ENCODE measurements at places on chromosomes 6 and 20. TPM values are rescaled to one million over a fixed set of nuclear protein-coding genes. Genes with fewer than 3 reads are reported as not detected.
A peak's percentile ranks its signal among the peaks of the same experiment; 100 is the strongest.

DNA sequence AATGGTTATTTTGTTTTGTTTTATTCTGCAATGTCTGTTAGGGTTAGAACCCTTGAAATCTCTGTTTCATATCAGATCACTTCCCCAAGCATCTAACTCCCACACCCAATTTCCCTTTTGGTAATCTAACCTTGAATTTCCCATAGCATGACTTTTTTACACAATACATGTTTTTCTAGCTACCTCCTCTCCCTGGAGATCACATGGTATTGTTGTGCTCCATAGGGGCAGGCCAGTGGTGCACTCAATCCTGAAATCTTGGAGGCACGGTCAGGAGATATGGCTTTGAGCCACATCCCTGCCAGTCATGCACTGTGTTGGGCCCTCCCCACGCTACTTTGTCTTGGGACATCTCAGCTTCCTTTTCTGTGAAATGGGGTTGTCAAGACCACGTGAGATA lies 36.7 kb upstream of the NNAT start:
- H3K27me3 ChIP-seq = peaks cover 23% of the 10 kb centered on the region
- no peak for DNase-seq
- H3K4me1 ChIP-seq = peaks cover 5% of the 10 kb centered on the region
- no peak overlapping the region for H3K4me3 ChIP-seq

DNA sequence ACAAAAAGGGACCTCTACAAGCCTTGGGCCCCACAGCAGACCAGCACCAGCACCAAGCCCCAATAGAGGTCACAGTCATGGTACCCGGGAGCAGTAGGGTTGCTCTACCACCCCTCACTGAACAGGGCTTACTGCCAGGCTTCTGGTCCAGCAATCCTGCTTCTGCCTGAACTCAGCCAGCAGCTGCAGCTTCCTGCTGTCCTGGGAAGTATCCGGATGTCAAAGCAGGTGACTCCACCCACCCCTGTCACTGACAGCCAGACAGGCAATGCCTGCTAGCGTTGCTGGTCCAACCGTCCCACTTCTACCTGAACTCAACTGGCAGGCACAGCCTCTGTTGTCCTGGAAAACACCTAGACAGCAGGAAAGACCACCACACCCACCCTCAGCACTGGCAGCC lies 47.0 kb upstream of the PCSK2 start:
- H3K27me3 ChIP-seq = no peaks in the 10 kb centered on the region
- no peaks in the 10 kb centered on the region for H3K36me3 ChIP-seq
- no peak for DNase-seq
- no peaks in the 10 kb centered on the region for H3K4me1 ChIP-seq
- H3K27ac ChIP-seq = no peak overlapping the region
- H3K4me3 ChIP-seq = no peak overlapping the region

- H3K36me3 ChIP-seq = peaks cover 15% of the 10 kb centered on the region
- H3K4me3 ChIP-seq = peak overlapping the region; percentile 44
- H3K4me1 ChIP-seq = peaks cover 25% of the 10 kb centered on the region
- H3K27ac ChIP-seq = no peak overlapping the region
- no peak for DNase-seq
- H3K27me3 ChIP-seq = no peaks in the 10 kb centered on the region
Observed at GRCh38 chr20:35145141-35145564, 2.0 kb downstream of the EDEM2 start.

The HTR1E gene
- not detected for total RNA-seq

GRCh38 chr6:157184202-157185015 lies 138.9 kb downstream of the TMEM242 start:
- DNase-seq = no peak
- H3K36me3 ChIP-seq = peaks cover 24% of the 10 kb centered on the region
- peak overlapping the region; percentile 20 for H3K4me3 ChIP-seq
- H3K27ac ChIP-seq = no peak overlapping the region
- peaks cover 13% of the 10 kb centered on the region for H3K4me1 ChIP-seq

DNA sequence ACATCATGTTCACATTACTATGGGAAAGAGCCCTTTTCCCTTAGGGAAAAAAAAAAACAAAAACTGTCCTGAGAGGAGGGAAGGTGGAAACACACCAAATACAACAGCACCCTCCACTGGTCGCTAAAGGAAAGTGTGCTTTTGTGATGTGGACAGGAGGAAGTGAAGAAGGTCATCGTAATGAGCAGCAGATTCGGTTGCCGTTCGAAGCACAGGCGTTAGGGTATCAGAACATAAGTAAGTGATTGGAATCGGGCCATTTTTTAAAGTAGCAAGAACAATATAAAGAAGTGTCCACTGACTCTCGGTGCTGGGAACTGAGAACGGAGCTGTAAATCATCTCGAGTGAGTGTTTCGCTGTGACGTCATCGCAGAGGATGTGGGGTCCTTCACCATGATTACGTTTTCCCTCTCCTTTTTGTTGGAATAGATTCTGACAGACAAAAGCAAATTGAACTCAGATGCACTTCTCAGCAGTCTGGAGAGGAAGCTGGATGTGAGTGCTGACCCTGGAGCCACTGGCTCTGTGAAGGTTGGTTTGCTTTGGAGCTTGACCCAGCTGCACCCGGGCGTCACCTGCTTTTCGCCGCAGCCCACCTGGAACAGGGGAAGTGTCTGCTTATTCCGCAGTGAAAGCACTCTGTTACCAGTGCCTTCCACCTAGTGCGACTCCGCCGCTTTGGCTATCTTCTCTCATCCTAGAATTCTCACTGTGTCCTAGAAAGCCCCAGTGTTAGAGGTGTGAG lies 203.6 kb upstream of the GMDS start:
- H3K36me3 ChIP-seq = no peaks in the 10 kb centered on the region
- no peak for DNase-seq
- H3K27me3 ChIP-seq = no peaks in the 10 kb centered on the region
- peak overlapping the region; percentile 17 for H3K27ac ChIP-seq
- peaks cover 21% of the 10 kb centered on the region for H3K4me1 ChIP-seq

DNA sequence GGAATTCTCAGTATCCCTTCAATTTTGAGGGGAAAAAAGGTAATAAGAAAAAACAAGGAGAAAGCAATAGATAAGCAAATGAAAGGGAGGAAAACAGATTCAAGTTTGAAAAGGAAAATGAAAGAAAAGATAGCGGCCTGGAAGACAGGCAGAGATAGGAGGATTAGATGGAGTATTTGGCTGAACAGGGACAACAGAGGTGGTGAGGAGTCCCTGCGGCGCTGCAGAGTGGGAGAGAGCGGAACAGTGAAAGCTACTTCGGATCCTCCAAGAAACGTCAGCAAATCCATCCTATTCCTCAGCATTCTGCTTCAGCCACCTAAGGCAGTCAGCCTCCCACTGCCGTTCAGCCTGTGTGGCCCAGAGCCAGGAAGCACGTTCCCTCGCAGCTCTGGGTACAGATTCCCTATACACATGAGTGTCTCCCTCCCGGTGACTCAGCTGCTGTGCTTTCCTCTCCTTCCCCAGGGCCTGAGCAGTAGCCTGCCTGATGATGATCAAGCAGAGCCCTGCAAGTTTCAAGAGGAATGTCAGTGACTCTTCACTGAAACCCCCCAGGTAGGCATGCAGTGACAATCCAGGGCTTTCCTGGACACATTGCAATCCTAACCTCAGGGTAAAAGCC lies 43.4 kb upstream of the CDYL start:
- H3K4me1 ChIP-seq = peaks cover 26% of the 10 kb centered on the region
- H3K27me3 ChIP-seq = peaks cover 6% of the 10 kb centered on the region
- no peaks in the 10 kb centered on the region for H3K36me3 ChIP-seq
- peak overlapping the region; percentile 53 for H3K27ac ChIP-seq
- peak; percentile 87 for DNase-seq
- peak overlapping the region; percentile 50 for H3K4me3 ChIP-seq

The SUMO4 gene
- total RNA-seq = 1.5 TPM

DNA sequence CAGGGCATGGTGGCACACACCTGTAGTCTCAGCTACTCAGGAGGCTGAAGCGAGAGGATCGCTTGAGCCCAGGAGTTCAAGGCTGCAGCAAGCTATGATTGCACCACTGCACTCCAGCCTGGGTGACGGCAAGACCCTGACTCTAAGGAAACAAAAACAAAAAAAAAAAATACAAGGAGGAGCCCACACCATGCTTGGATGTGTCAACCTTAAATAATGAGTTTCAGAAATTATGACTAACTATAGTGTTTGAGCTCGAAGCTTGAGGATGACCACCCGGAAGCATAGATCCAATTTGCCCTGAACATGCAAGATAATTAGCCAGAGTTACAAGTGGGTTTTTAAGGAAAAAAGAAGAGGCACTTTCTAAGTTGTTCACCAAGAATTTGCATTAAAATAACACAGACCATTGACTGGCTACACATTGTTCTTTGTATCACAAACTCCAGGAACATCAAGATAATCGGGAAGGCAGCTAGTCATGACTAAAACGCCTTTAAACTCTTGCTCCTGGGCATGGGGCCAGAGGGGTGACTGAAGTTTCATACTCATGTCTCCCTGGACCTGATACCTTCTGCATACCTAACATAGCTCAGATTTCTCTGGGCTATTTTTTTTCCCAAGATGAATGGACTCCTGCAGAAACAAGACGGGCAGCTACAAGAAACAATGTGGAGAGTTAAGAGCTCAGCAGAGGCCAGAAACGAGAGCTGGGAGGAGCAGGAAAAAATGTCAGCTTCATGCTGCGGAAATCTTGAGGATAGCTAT lies 289.6 kb downstream of the PREX1 start:
- no peak for DNase-seq
- no peak overlapping the region for H3K27ac ChIP-seq
- H3K4me3 ChIP-seq = no peak overlapping the region

The POPDC3 gene
- 2.1 TPM for total RNA-seq

The MEI4 gene
- not detected for total RNA-seq

DNA sequence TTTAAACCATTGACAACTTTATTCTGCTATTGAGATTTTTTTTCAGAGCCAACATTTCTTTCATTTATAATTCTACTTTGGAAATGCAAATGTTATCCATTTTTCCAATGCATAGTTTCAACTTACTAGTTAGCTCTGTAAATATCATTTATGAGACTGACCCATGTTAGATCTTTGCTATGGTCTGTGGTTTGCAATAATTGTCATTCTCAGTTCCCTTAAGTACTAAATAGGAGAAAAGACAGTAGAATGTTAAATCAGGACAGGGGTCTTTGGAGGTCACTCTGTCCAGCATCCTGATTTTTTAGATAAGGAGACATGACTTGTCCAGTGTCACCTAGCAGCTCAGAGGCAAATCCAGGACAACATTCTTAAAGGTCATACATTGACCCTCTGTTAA lies 522.2 kb upstream of the FLRT3 start:
- no peaks in the 10 kb centered on the region for H3K36me3 ChIP-seq
- H3K4me1 ChIP-seq = no peaks in the 10 kb centered on the region
- no peak overlapping the region for H3K4me3 ChIP-seq
- H3K27ac ChIP-seq = no peak overlapping the region
- DNase-seq = no peak

- H3K27ac ChIP-seq = no peak overlapping the region
- DNase-seq = no peak
- peaks cover 6% of the 10 kb centered on the region for H3K4me1 ChIP-seq
- H3K36me3 ChIP-seq = no peaks in the 10 kb centered on the region
- H3K4me3 ChIP-seq = peak overlapping the region; percentile 58
Observed at GRCh38 chr6:79570129-79571029, 33.1 kb upstream of the LCA5 start.

DNA sequence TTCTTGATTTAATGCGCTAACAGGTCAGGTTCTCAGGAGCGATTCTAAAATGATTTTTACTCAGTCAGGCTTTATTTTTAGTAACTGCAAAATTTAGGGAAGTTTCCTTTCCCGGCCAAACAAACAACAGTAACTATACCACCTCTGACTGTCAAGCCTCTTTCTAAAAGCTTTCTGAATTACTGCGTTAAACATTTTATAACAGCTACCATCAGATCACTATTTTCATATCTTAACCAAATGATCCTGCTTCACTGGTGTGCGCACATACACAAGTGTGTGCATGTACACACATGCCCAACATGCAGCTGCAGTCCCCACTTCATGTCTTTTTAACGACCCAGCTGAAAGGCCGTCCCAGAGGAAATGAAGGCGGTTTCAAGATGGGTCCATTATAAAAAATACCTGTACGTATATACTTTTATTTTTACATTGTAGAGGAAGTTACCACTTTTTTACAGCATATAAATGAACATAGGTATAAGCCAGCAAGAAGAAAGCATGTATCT lies 25.0 kb downstream of the TMEM242 start:
- peaks cover 4% of the 10 kb centered on the region for H3K36me3 ChIP-seq
- no peak overlapping the region for H3K4me3 ChIP-seq
- no peak overlapping the region for H3K27ac ChIP-seq
- DNase-seq = no peak
- no peaks in the 10 kb centered on the region for H3K27me3 ChIP-seq
- H3K4me1 ChIP-seq = peaks cover 4% of the 10 kb centered on the region

The COL21A1 gene
- 60.0 TPM for total RNA-seq

The TTK gene
- total RNA-seq = 4.5 TPM

- H3K4me1 ChIP-seq = no peaks in the 10 kb centered on the region
- H3K4me3 ChIP-seq = no peak overlapping the region
- H3K36me3 ChIP-seq = no peaks in the 10 kb centered on the region
- no peak for DNase-seq
Observed at GRCh38 chr20:40718982-40719729, 30.1 kb upstream of the MAFB start.

GRCh38 chr6:48403587-48403986 lies 292.6 kb upstream of the PTCHD4 start:
- no peaks in the 10 kb centered on the region for H3K4me1 ChIP-seq
- no peak overlapping the region for H3K4me3 ChIP-seq
- H3K36me3 ChIP-seq = no peaks in the 10 kb centered on the region
- no peak overlapping the region for H3K27ac ChIP-seq

- no peaks in the 10 kb centered on the region for H3K36me3 ChIP-seq
- H3K4me1 ChIP-seq = no peaks in the 10 kb centered on the region
- H3K27me3 ChIP-seq = peaks cover 2% of the 10 kb centered on the region
- H3K4me3 ChIP-seq = no peak overlapping the region
- no peak overlapping the region for H3K27ac ChIP-seq
Observed at GRCh38 chr6:77686931-77687330, 34.1 kb downstream of the MEI4 start.

The CLDN20 gene
- total RNA-seq = not detected

- no peaks in the 10 kb centered on the region for H3K27me3 ChIP-seq
- H3K36me3 ChIP-seq = no peaks in the 10 kb centered on the region
- no peak for DNase-seq
Observed at GRCh38 chr6:50270415-50270814, 220.7 kb upstream of the DEFB112 start.

The ANKRD66 gene
- not detected for total RNA-seq

GRCh38 chr6:117169064-117169665 lies 96.2 kb upstream of the VGLL2 start:
- DNase-seq = no peak
- no peak overlapping the region for H3K27ac ChIP-seq
- no peaks in the 10 kb centered on the region for H3K27me3 ChIP-seq
- H3K4me3 ChIP-seq = no peak overlapping the region
- H3K36me3 ChIP-seq = no peaks in the 10 kb centered on the region

All from osteocyte (in vitro differentiated cells).